Upper lobe of left lung (tissue), 6 donors: ENCODE measurements at places on chromosomes 4 and X. TPM values are rescaled to one million over a fixed set of nuclear protein-coding genes. Genes with fewer than 3 reads are reported as not detected.
A peak's percentile ranks its signal among the peaks of the same experiment; 100 is the strongest.

DNA sequence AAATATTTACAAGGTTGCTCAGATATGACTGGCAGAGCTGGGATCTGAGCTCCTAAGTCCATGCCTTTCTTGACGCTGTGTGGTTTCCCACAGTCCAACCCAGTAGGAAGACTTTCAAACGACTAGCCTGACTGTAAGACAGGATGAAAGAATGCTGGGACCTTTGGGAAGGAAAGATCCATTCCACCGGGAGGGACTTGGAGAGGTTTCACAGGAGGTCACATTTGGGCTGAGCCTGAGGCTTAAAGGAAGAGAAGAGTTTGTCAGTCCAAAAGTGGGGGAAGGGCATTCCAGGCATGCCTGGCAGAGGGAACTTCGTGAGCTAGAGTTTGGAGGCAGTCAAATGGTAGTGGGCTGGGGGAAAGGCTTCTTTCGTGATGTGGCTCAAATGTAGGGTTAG lies 1.5 kb downstream of the STARD8 start:
- H3K4me3 ChIP-seq = no peak overlapping the region
- no peak for DNase-seq
- H3K4me1 ChIP-seq = no peaks in the 10 kb centered on the region
- H3K27me3 ChIP-seq = no peaks in the 10 kb centered on the region
- H3K36me3 ChIP-seq = no peaks in the 10 kb centered on the region

DNA sequence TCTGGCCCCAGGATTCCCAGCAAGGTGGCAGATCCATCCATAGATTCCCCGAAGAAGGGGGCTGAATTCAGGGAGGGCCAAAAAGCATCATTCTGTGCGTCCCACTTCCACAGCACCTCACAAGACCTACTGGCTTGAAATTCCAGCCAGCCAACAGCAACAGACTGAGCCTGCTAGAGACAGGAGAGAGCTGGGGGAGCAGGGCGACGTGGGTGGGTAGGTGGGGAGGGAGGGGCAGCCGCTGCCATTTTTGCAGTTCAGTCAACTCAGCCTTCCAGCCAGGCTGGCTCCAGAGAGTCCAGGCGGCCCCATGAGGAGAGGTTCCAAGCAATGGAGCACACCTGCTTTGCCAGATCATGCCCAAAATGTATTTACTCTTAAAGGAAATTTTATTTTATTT lies 117.6 kb upstream of the DCAF12L1 start:
- H3K27me3 ChIP-seq = no peaks in the 10 kb centered on the region
- H3K4me1 ChIP-seq = no peaks in the 10 kb centered on the region

DNA sequence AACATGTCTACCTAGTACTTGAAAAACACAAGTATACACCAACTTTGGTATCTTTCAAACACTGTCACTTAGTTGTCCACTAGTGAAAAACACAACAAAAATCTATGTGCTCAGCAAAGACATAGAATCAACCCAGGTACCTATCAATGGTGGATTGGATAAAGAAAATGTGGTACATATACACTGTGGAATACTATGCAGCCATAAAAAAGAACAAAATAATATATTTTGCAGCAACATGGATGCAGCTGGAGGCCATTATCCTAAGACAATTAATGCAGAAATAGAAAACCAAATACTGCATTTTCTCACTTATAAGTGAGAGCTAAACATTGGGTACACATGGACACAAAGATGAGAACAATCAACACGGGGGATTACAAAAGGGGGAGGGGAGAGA lies 148.7 kb downstream of the ENOX2 start:
- H3K27ac ChIP-seq = no peak overlapping the region
- no peak overlapping the region for H3K4me3 ChIP-seq
- H3K4me1 ChIP-seq = no peaks in the 10 kb centered on the region
- no peaks in the 10 kb centered on the region for H3K36me3 ChIP-seq
- no peaks in the 10 kb centered on the region for H3K27me3 ChIP-seq

DNA sequence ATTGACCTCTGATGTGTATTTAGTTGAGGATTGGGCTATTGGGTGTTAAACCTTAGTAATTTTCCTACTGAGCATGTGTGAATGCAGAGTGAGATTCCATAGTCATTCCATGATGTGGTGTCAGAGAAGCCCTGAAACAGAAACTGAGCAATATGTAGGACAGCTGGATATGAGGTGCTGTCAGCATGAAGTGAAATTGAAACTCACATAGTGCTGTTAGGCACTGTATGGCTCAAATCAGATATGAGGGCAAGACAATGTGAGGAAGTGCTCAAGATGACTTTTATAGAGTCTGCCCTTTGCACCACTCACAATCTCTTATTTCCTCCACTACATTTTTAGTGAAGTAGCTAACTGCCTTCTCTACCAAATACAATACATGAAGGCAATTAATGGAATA lies 188.3 kb downstream of the SH3BGRL start:
- no peaks in the 10 kb centered on the region for H3K4me1 ChIP-seq
- no peaks in the 10 kb centered on the region for H3K27me3 ChIP-seq
- H3K36me3 ChIP-seq = no peaks in the 10 kb centered on the region
- H3K4me3 ChIP-seq = no peak overlapping the region

- H3K27ac ChIP-seq = no peak overlapping the region
- DNase-seq = no peak
- no peak overlapping the region for H3K4me3 ChIP-seq
- H3K4me1 ChIP-seq = peaks cover 10% of the 10 kb centered on the region
- no peaks in the 10 kb centered on the region for H3K27me3 ChIP-seq
Observed at GRCh38 chr4:83561381-83561780, 25.5 kb downstream of the GPAT3 start.

GRCh38 chrX:47854474-47854873 lies 17.8 kb downstream of the ZNF81 start:
- no peaks in the 10 kb centered on the region for H3K27me3 ChIP-seq
- no peak overlapping the region for H3K4me3 ChIP-seq
- DNase-seq = no peak
- no peaks in the 10 kb centered on the region for H3K36me3 ChIP-seq
- H3K4me1 ChIP-seq = no peaks in the 10 kb centered on the region
- H3K27ac ChIP-seq = no peak overlapping the region

DNA sequence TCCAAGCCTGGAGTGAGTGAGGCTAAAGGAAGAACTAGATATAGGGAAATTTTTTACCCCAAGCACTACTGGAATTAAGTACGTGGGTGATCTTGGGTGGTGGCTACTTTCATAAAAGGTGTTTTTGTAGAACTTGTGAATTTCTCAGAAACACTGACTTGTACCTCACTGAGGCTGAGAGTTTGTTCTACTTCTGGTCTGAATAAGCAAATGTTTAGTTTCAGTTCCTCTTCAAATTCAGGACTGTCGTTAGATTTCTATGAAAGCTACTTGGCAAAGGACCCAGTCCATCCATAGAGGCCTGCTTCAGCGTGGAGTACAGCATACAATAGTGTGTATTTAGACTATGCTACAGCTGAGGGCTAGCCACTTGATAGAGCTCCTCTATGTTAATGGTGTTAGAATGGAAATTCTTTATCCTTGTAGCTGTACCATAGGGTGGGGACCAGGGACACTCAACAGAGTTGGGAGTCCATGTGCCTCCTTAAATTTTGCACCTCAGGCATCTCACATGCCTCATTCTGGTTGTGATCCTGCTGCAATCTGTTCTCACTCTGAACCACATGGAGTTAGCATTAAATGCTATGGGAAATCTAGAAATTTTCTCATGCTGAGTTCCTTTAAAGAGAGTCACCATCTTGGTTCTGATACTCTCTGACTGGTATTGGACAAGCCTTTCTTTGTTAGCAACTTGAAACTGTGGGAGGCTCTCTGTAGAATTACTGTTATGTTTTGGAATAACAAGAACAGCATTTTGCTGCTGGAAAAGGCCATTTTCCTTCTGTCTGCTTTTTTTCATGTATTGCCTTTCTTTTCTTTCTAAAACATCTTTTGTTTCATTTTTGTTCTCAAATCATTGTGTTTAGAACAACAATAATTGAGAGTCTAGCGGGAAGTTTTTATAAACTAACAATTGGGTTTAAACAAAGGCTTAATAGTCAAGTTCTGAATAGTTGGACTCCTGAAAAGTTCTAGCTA lies 86.8 kb downstream of the PDGFRA start:
- no peaks in the 10 kb centered on the region for H3K4me1 ChIP-seq
- no peak overlapping the region for H3K27ac ChIP-seq
- no peak for DNase-seq
- H3K4me3 ChIP-seq = no peak overlapping the region
- no peaks in the 10 kb centered on the region for H3K36me3 ChIP-seq

- no peaks in the 10 kb centered on the region for H3K27me3 ChIP-seq
- H3K27ac ChIP-seq = no peak overlapping the region
- H3K36me3 ChIP-seq = no peaks in the 10 kb centered on the region
- H3K4me1 ChIP-seq = no peaks in the 10 kb centered on the region
- DNase-seq = no peak
- no peak overlapping the region for H3K4me3 ChIP-seq
Observed at GRCh38 chrX:77174680-77175519, 272.3 kb upstream of the FGF16 start.

GRCh38 chr4:24382381-24382780 lies 202.0 kb downstream of the DHX15 start:
- no peaks in the 10 kb centered on the region for H3K36me3 ChIP-seq
- no peaks in the 10 kb centered on the region for H3K4me1 ChIP-seq
- no peak overlapping the region for H3K27ac ChIP-seq

- no peak overlapping the region for H3K4me3 ChIP-seq
- no peak for DNase-seq
- no peaks in the 10 kb centered on the region for H3K4me1 ChIP-seq
- H3K36me3 ChIP-seq = no peaks in the 10 kb centered on the region
- no peak overlapping the region for H3K27ac ChIP-seq
Observed at GRCh38 chr4:109411964-109412363, 21.7 kb upstream of the SEC24B start.

DNA sequence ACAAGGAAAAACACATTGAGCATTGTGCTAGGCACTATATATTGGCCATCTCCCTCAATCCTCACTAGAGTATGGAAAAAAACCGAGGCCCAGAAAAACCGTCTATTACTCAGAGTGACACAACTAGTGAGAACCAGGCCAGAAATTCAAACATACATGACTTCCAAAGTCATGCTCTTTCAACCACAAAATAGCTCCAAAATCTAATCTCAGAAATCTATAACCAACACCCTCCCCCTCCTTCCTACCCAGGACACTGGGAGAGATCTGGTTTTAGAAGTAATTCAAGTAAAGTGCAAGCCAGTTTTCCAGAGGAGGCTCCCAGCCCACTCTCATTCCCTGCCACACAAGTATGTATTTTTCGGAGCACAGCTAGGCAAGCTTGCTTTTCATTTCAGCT lies 7.6 kb downstream of the HS3ST1 start:
- H3K4me3 ChIP-seq = no peak overlapping the region
- no peaks in the 10 kb centered on the region for H3K27me3 ChIP-seq
- no peak overlapping the region for H3K27ac ChIP-seq
- no peaks in the 10 kb centered on the region for H3K36me3 ChIP-seq
- H3K4me1 ChIP-seq = no peaks in the 10 kb centered on the region

GRCh38 chrX:122934131-122934530 lies 249.9 kb upstream of the GRIA3 start:
- H3K27ac ChIP-seq = no peak overlapping the region
- no peak for DNase-seq
- H3K27me3 ChIP-seq = no peaks in the 10 kb centered on the region
- H3K36me3 ChIP-seq = no peaks in the 10 kb centered on the region

- no peaks in the 10 kb centered on the region for H3K36me3 ChIP-seq
- H3K27me3 ChIP-seq = no peaks in the 10 kb centered on the region
- DNase-seq = no peak
- no peak overlapping the region for H3K4me3 ChIP-seq
- H3K4me1 ChIP-seq = no peaks in the 10 kb centered on the region
Observed at GRCh38 chrX:38636949-38637819, 75.8 kb downstream of the TSPAN7 start.

DNA sequence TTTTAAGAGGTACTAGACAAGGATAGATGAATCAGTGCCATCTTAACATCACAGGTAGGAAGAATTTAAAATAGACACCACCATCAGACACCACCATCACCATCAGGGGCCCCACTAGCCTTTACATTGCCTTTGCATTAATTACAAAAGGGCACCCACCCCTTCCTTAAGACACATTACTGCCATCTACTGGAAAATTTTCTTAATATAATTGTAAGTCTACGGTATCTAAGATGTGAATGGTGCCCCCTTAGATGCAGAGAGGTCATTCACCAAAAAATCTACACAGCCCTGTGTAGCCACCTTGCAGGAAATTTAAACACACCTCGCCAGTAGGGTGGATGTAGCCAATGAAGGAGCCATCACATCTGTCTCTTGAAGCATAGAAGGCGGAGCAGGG lies 184.1 kb downstream of the MID1IP1 start:
- no peaks in the 10 kb centered on the region for H3K4me1 ChIP-seq
- H3K27me3 ChIP-seq = no peaks in the 10 kb centered on the region
- no peak overlapping the region for H3K27ac ChIP-seq
- DNase-seq = no peak

GRCh38 chr4:85092943-85093342 lies 126.5 kb upstream of the WDFY3 start:
- no peak for DNase-seq
- H3K4me1 ChIP-seq = no peaks in the 10 kb centered on the region
- H3K27ac ChIP-seq = no peak overlapping the region
- H3K4me3 ChIP-seq = no peak overlapping the region
- H3K36me3 ChIP-seq = no peaks in the 10 kb centered on the region

- H3K4me3 ChIP-seq = no peak overlapping the region
- no peaks in the 10 kb centered on the region for H3K4me1 ChIP-seq
- no peak overlapping the region for H3K27ac ChIP-seq
- no peaks in the 10 kb centered on the region for H3K36me3 ChIP-seq
Observed at GRCh38 chr4:146224326-146224966, 10.1 kb downstream of the REELD1 start.

GRCh38 chrX:79408623-79409322 lies 41.6 kb upstream of the ITM2A start:
- no peak for DNase-seq
- no peak overlapping the region for H3K4me3 ChIP-seq
- H3K4me1 ChIP-seq = no peaks in the 10 kb centered on the region

- H3K27me3 ChIP-seq = no peaks in the 10 kb centered on the region
- no peaks in the 10 kb centered on the region for H3K4me1 ChIP-seq
- H3K4me3 ChIP-seq = no peak overlapping the region
- peak; percentile 25 for DNase-seq
- no peaks in the 10 kb centered on the region for H3K36me3 ChIP-seq
- no peak overlapping the region for H3K27ac ChIP-seq
Observed at GRCh38 chrX:34130980-34131744, 952 bp downstream of the FAM47A start.

GRCh38 chr4:142365391-142365790 lies 480.7 kb downstream of the INPP4B start:
- H3K27ac ChIP-seq = no peak overlapping the region
- no peaks in the 10 kb centered on the region for H3K36me3 ChIP-seq
- no peak overlapping the region for H3K4me3 ChIP-seq

GRCh38 chr4:8742546-8742945 lies 129.1 kb downstream of the HMX1 start:
- no peak overlapping the region for H3K27ac ChIP-seq
- no peaks in the 10 kb centered on the region for H3K36me3 ChIP-seq
- no peak for DNase-seq
- no peaks in the 10 kb centered on the region for H3K27me3 ChIP-seq

- H3K4me3 ChIP-seq = no peak overlapping the region
- H3K27me3 ChIP-seq = no peaks in the 10 kb centered on the region
- no peak for DNase-seq
Observed at GRCh38 chr4:90027565-90027964, 99.6 kb upstream of the CCSER1 start.

Gene NEIL3
- 0.46 TPM for total RNA-seq

Gene TMSB15B
- total RNA-seq = 2.1 TPM

Gene FRMD7
- not detected for total RNA-seq

Gene C1QTNF7
- total RNA-seq = 10.5 TPM

Gene NIPAL1
- under 0.01 TPM for total RNA-seq

Gene DAPP1
- 9.8 TPM for total RNA-seq

Gene CLTRN
- total RNA-seq = not detected

Gene L1CAM
- total RNA-seq = 1.1 TPM

Gene KLHL4
- 2.4 TPM for total RNA-seq

Gene GABRQ
- not detected for total RNA-seq

Gene BCLAF3
- 14.3 TPM for total RNA-seq

Gene TLR3
- total RNA-seq = 9.1 TPM
